ENCODE measurements at places on chromosomes 1 and 21.

DNA sequence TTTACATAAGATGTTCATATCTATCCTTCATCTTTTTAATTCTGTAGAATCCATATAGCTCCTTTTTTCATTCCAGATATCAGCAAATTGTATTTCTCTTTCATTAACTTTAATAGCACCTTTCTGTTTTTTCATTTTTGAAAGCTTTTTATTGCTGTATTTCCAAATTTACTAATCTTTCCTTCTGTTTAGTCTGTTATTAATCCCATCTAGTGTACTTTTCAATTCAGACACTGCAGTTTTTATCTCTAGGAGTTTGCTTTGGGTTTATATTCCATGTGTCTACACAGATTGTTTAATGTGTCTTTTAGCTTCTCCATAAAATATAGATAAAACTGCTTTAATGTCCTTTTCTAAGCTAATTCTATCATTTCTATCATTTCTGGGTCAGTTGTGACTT is 37.4 kb upstream of the GUCA2A start:
- DNase-seq: no peak

DNA sequence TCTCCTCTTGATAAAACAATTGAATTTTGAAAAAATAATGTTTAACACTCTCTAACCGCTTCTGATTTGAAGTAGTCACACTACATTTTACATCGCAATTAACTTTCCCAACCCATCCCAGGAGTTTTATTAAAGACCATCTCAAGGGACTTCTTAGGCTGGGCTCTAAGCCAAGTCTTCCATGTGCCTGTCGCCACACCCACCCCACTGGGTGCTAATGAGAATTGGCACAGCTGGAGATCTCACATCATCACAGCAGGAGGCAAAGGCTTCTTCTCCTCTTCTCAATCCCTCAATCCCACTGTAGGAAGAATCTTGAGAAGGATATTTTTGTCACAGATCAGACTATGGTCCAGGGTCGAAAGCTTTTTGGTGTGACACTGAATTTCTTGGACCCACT is 328.9 kb downstream of the NUF2 start:
- DNase-seq: peak; percentile 78

DNA sequence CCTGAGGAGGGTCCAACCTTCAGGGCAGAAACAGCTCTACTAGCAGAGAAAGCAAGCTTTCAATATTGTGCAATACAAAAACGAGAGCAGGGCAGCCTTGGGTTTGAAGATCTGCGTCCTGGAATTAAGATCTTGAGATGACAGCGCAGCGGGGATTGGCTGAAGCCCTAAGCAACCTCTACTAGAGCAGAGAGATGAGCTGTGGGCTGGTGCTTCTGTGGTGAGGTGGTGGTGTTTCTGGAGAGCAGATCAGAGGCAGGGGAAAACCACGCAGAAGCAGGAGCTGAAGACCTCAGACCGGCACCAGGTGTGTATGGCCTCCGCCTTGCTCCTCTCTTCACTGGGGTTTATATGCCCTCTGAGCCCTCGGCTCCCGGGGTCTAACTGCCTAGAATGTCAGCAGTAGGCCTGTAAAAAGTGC is 12.5 kb downstream of the TRAF3IP3 start:
- no peak for DNase-seq

DNA sequence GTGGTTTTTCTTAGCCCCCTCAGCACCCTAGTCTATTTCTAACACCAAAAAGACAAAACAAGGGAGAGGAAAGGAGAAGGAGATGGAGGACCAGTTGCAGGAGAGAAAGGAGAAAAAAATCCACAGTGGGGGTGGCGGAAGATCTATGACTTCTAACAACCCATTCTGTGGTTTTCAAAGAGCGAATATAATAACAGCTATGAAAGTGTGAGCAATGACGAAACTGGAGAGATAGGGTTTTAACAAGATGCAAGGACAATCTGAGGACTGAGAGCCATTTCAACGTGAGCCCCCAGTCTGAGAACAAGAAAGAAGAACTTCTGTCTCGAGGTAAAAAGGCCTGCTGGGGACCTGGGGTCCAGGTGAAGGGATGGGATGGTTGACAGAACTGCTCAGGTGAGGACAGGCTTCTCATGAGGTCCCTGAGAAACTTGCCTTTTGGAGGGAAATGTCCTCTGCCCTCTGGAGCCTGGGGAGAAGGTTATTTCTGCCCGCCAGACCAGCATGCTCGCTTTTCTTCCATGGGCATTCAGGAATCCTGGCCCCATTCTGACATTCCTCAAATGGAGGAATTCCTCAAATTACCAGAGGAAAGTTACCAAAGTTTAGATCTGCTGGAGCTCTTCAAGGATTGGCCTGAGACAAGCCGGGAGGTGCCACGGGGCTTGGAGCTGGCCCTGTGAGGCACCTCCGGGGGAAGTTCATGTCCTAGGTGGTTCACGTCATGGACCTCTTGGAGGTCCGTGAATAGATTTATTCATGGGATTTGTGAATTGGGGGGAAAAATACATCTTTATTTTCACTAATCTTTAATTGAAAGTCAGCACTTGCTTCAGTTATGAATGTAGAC is at the start of gene CD160:
Gene CD160, plus strand, starts transcription at position 270 of the 850 bp plus-strand sequence. CDS start 8,829 bp downstream, outside the sequence.
- no peak for DNase-seq

GRCh38 chr1:10108948-10109708 is 76.4 kb downstream of the UBE4B start:
- no peak for DNase-seq

DNA sequence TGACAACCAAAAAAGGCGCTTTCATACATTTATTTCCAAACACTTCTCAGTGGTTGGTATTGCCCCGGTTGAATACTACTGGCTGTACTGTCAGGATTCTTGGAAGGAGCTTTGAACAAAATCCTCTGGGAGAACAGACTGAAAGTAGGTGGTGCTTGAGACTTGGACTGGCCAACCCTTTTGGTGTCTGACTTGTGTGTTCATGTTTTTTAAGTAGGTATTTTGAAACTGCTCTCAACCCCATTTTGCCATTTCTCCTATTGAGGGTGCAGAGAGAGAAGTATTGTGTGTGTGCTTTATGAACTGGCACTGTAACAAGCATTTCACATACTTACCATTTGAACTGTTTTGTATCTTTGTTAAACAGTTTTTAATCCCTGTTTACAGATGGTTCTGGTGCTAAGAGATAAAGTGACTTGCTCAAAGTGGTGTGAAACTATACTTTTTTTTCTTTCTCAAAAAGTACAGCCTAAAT is 21.2 kb downstream of the ARID1A start:
- DNase-seq: no peak

DNA sequence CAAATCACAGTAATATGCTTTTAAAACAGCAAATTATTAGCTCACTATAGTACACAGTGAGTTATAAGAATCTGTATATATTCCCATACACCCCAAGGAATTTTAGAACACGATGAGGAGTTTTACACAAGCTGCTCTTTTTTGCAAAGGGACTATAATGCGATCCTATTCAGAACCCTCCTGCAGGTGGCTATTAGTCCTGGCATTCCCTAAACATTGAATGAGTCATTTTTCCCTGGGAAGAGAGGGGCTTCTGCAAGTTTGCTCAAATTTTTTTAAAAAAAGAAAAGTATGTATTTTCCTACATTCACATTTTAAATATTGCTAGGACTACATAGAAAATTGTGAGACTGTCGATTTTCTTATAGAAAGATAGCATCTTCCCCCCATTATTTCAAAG is 106.3 kb downstream of the COL11A1 start:
- no peak for DNase-seq

GRCh38 chr1:205274041-205274691 is 46.4 kb downstream of the TMCC2 start:
- DNase-seq: no peak

- no peak for DNase-seq
These were observed 31.9 kb downstream of the MROH9 start for GRCh38 chr1:170967042-170967910.

- peak; percentile 95 for DNase-seq
These were observed 41.8 kb downstream of the GATAD2B start for GRCh38 chr1:153880962-153881361.

GRCh38 chr1:35876988-35877387 is 6.0 kb upstream of the AGO1 start:
- no peak for DNase-seq

DNA sequence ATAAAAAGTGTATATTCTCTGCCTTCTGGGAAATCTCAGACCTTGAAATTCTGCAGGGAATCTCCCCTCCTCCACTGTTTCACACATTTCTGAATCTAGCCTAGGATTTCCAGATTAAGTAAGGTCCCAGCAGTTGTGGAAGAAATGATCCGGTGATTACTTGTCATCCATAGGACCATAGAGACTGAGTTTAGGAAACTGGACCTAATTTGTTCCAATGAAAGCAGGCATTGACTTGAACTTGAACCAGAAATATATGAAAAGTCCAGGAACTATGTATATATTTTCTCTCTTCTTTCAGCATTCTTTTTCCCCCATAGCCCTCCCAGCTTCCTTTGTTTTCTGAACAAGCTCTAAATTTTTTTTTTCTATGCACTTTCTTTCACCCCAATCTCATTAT is 149.5 kb upstream of the SPAG17 start:
- DNase-seq: no peak

DNA sequence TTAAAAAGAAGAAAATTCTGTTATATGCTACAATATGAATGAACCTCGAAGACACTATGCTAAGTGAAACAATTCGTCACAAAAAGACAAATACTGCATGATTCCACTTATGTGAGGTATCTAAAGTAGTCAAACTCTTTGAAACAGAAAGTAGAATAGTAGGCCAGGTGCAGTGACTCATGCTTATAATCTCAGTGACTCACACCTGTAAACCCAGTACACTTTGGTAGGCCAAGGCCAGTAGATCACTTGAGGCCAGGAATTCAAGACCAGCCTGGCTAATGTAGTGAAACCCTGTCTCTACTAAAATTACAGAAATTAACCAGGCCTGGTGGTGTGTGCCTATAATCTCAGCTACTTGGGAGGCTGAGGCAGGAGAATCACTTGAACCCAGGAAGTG is 25.7 kb downstream of the EPHA10 start:
- DNase-seq: no peak

DNA sequence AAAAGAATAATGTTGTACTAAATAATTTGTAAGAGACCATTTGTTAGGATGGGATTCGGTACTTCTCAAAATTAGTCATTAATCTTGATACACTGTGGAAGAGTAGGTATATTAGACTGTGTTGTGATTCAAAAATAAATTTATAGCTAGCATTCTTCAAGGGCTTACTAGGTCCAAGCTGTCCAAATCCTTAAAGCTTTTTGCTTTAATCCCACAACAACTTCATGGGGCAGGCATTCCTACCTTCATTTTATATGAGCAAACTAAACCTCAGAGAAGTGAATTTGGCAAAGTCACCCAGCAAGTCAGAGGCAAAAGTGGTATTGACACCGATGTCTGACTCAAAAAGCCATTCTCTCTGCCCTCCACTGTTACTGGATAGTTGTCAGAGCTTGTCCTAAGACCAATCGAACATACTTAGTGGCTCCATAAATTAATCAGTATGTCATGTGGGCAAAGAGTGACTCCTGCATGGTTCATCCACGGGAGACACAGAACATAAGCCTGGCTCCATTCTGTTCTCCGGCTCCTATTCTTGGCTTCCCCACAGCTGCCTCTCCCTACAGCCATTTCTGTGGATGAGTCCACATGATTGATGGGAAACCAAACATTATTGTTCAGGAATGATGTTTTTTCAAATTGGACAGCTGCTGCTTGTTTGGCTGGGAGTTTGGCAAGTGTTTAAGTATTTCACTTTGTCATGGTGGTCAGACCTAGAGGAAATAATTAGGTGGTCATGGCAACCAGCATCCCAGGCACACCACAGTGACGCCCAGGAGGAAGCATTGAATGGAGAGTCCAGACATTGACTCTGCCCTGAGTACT is 133.4 kb upstream of the FGGY start:
- DNase-seq: no peak

DNA sequence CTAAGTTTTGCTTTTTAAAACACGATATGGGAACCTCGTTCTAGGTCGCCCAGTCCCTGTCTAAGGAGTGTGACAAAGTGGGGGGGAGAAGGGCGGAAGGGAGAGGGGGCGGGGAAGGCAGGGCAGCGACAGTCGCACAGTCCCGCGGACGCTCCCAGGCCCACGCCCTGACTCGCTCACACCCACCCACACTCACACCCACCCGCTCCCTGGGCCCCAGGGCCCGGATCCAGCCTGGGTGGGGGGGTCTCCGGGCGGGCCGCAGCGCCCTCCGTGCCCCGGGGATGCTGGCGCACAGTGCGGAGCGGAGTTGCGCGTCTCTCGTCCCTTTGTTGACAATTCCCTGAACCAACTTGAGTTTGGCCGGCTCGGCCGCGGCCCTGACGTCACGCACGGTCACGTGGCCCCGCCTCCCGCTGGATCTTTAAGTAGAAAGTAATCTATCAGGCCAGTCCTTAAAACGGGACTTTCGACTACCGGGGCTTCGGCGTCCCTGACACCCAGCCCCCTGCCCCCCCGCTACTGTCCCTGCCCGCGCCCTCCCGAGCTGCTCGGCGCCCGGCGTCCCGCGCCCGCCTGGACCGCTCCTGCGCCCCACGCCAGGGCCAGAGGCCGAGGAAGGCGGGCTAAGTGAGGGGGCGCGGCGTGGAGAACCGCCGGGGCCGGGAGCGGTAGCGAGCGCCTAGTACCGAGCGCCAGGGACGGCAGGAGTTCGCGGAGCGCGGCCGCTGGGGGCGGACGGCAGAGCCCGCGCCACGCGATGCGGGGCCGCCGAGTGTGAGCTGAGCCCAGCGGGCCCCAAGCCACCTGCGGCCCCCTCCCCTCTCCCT is at the start of gene FOXD3:
Gene FOXD3, plus strand, starts transcription at position 454 of the 830 bp plus-strand sequence. CDS start 492 bp downstream, outside the sequence.
- DNase-seq: peak; percentile 43

GRCh38 chr1:242083742-242084141 is 84.8 kb upstream of the MAP1LC3C start:
- no peak for DNase-seq

- no peak for DNase-seq
These were observed 127.1 kb upstream of the PKN2 start for GRCh38 chr1:88557014-88557413.

GRCh38 chr1:155801149-155801548 is 55.9 kb downstream of the GON4L start:
- DNase-seq: no peak

DNA sequence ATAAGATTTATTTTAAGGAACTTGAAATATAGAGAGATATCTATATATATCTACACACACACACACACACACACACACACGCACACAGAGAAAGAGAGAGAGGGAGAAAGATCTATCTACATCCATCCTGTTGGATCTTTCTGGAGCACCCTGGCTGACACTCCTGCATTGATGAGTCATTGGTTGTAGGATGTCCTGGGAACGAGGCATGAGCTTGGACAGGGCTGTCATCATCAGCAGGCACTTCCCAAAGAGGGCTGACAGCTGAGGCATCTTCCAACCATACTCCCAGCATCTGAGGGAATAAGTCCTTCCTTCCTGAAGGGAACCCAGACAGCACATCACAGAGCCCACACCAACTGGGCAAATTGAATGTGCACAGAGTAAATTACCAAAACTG is 99.1 kb upstream of the ERG start:
- DNase-seq: no peak

DNA sequence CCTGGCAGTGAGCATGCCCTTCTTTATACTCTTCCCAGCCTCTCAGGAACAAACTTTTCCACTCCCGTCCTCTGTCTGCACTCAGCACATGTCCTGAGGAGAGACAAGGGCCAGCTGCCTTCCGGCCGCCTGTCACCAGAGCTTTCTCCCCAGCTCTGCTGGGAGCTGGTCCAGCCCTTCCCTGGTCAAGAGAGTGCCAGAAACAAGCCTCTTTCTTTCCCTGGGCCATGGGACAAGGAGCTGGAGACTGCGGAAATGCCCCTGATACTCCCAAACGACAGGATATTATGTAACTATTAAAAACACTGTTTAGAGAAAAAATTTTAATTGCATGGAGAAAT is 10.4 kb downstream of the LAMB3 start:
- no peak for DNase-seq

All from NCI-H2171 (cell line).